Lower lobe of right lung (tissue), 2 donors: ENCODE measurements at places on chromosomes 16 and 17.

- no peak for DNase-seq
Measured at GRCh38 chr17:4715063-4715744, 4.8 kb downstream of the ARRB2 start.

DNA sequence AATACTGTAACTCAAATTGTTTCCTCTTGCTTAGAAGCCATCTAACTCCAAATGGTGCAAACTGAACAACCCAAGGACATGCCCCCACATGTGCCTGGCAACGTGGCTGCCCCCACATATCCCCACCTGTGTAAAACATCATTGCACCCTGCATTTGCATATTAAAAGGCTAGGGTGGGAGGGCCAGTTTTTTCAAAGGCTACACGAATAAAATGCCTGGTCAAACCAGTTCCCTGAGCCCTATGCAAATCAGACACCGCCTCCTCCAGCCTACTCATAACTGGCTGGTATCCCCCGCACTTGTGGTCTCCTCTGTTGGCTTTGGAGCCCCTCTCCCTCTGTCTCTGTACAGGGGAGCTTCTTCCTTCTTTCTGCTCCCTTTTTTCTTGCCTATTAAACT lies 26.7 kb downstream of the C16orf54 start:
- DNase-seq = no peak

DNA sequence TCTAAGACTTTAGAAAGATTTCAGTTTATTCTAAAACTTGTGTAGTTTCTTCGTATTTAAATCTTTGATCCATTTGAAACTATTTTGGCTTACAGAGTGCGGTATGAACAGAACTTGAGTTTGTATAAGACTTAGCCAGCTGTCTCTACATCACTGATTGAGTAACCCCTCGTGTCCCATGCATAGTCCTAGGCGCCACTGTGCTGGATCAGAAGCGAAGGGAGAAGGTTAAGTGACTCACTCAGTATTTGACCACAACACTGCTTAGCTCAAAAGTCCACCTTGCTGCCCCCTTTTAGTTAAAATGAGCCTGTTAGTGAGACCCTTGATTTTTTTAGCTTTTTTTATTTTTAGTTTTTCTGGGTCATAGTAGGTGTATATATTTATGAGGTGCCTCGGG lies 28.4 kb downstream of the CD300LB start:
- DNase-seq = no peak

GRCh38 chr17:37391146-37391545 lies 15.4 kb downstream of the C17orf78 start:
- no peak for DNase-seq

- DNase-seq = no peak
Measured at GRCh38 chr16:68533937-68534336, 5.2 kb upstream of the ZFP90 start.

DNA sequence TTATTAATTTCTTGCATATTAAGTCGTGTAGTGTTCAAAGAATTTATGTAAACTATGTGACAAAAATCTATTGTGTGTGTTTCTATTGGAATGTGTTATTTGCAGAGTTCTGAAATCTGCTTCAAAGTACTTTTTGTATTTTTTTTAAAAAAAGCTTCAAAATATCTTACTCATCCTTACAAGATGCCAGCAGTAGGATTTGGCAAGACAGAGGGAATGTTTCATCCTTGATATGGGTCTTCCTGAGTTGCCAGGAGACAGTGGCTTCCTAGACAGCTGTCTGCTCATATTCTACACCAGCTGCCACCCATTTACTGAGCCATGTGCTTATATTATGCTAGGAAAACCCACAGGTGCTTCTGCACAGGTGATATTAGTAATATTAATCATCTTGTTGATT lies 36.4 kb downstream of the EFCAB5 start:
- DNase-seq = no peak

GRCh38 chr17:10657879-10658278 lies 770 bp upstream of the MYH3 start:
- no peak for DNase-seq

DNA sequence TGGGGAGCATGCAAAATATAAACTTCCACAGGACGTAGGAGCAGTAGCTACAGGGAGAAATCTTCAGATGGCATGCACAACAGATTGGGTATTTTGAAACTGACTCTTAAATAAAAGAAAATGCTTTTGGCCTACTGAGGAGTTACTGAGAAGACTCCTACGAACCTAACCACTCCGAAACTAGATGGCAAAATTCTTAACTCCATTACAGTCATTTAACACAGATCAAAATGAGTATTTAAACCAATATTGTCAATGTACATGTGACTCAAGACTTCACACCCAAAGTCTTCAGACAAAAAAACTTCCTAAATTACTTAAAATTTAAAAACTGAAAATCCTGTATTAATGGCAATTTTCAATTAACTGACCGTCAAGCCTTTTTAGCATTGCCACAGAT lies 8.4 kb upstream of the TERB1 start:
- DNase-seq = no peak

DNA sequence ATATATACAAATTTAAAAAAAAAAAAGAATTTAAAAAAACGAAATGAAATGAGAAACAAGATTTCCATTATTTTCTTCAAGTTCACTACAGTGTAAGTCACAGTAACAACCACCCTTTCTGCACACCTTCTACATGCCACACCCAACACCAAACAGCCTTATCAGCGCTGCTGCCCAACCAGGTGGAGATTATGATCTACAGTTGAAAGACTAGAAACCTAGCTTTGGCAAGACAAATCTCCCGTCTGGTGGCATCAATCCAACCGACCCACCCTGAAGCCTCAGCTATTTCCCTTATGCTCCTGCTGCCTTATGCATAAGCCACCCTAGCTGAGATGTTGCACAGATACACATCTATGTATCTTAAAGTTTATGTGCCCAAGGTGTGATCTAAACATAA lies 60.8 kb downstream of the PARN start:
- no peak for DNase-seq

DNA sequence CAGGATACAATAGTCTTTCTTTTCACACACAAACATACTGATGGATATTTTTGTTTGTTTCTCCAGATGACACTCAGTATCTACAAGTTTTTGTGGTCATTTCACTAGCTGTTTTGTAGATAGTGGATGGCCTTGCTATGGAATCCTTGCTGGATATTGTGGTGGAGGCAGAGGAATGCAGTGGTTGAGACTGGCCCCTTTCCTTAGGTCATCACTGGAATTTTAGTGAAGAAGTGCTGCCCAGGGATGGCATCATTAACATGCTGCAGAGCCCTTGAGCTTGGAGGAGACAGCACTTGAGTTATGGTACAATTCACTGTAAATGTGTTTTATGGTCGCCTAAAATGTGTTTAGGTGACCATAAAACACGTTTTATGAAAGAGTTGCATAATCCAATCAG lies 455.9 kb upstream of the HSBP1 start:
- no peak for DNase-seq

- DNase-seq = no peak
Measured at GRCh38 chr16:10976634-10977033, 32.3 kb downstream of the CLEC16A start.

- no peak for DNase-seq
Measured at GRCh38 chr17:31318298-31318801, 3.1 kb downstream of the EVI2A start.

DNA sequence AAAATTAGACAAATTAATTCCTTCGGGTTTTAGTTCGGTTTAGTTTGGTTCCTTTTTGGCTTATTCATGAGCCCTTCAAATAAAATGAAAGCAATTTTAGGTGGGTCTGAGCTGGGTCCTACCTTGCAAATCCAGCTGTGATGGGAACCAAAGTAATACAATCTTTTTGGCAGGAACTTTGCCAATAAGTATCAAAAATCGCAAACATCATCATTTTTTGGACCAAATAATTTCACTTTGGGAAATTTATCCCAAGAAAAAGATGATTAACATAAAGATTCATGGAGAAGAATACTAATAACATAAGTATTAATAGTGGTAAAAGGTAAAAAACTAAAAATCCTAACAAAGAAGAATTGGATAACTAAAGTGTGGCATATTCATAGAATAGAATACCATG lies 67.8 kb upstream of the MYOCD start:
- no peak for DNase-seq

GRCh38 chr17:968812-969730 lies 10.5 kb downstream of the NXN start:
- DNase-seq = no peak

GRCh38 chr17:81438007-81438659 lies 42.9 kb downstream of the BAHCC1 start:
- DNase-seq = no peak
